Progenitor cell of endocrine pancreas (in vitro differentiated cells): ENCODE measurements at places on chromosomes 12 and 14.

- peaks cover 19% of the 10 kb centered on the region for H3K4me1 ChIP-seq
- H3K36me3 ChIP-seq, result no peaks in the 10 kb centered on the region
- no peak for DNase-seq
- H3K4me3 ChIP-seq, result no peak overlapping the region
- H3K27me3 ChIP-seq, result no peaks in the 10 kb centered on the region
- no peak overlapping the region for H3K27ac ChIP-seq
Measured at GRCh38 chr14:24960816-24961215, 89.1 kb downstream of the STXBP6 start.

- H3K27me3 ChIP-seq, result peaks cover 2% of the 10 kb centered on the region
- no peaks in the 10 kb centered on the region for H3K4me1 ChIP-seq
- H3K27ac ChIP-seq, result no peak overlapping the region
- no peak for DNase-seq
- no peak overlapping the region for H3K4me3 ChIP-seq
Measured at GRCh38 chr12:121974026-121974985, 47.4 kb upstream of the BCL7A start.

- H3K4me1 ChIP-seq, result peaks cover 2% of the 10 kb centered on the region
- peaks cover 18% of the 10 kb centered on the region for H3K27me3 ChIP-seq
- DNase-seq, result no peak
- H3K36me3 ChIP-seq, result no peaks in the 10 kb centered on the region
- H3K4me3 ChIP-seq, result no peak overlapping the region
Measured at GRCh38 chr14:57933349-57933748, 67.5 kb upstream of the SLC35F4 start.

DNA sequence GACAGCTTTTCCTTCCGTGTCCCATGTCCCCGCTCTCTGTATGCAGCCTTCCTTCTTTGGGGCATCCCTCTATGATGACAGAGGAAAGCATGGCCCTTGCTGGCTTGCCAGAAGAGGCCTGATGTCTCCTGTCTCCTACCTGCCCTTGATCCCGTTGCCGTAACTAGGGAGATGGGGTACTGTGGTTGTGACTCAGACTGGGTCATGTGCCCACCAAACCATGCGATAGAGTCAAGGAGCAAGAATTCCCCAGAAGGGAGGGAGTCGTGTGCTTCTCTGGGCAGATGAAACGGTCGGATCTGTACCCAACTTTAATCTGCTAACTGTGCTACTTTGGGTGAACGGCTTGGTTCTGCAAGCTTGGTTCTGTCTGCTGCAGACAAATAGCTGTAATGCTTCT is 99.1 kb upstream of the DYNC1H1 start:
- H3K36me3 ChIP-seq, result peaks cover 12% of the 10 kb centered on the region
- no peaks in the 10 kb centered on the region for H3K27me3 ChIP-seq
- H3K27ac ChIP-seq, result no peak overlapping the region
- no peak for DNase-seq

GRCh38 chr12:124666722-124667259 is 99.4 kb upstream of the NCOR2 start:
- H3K27ac ChIP-seq, result no peak overlapping the region
- no peaks in the 10 kb centered on the region for H3K36me3 ChIP-seq
- H3K4me3 ChIP-seq, result no peak overlapping the region
- no peak for DNase-seq
- peaks cover 31% of the 10 kb centered on the region for H3K27me3 ChIP-seq

GRCh38 chr14:83300476-83301064 is 1766.9 kb upstream of the SEL1L start:
- no peaks in the 10 kb centered on the region for H3K27me3 ChIP-seq
- no peak overlapping the region for H3K4me3 ChIP-seq
- no peak overlapping the region for H3K27ac ChIP-seq
- no peaks in the 10 kb centered on the region for H3K36me3 ChIP-seq
